ENCODE measurements at places on chromosomes 3 and 15.

- DNase-seq = no peak
Measured at GRCh38 chr3:150062492-150062891, 91.8 kb upstream of the PFN2 start.

DNA sequence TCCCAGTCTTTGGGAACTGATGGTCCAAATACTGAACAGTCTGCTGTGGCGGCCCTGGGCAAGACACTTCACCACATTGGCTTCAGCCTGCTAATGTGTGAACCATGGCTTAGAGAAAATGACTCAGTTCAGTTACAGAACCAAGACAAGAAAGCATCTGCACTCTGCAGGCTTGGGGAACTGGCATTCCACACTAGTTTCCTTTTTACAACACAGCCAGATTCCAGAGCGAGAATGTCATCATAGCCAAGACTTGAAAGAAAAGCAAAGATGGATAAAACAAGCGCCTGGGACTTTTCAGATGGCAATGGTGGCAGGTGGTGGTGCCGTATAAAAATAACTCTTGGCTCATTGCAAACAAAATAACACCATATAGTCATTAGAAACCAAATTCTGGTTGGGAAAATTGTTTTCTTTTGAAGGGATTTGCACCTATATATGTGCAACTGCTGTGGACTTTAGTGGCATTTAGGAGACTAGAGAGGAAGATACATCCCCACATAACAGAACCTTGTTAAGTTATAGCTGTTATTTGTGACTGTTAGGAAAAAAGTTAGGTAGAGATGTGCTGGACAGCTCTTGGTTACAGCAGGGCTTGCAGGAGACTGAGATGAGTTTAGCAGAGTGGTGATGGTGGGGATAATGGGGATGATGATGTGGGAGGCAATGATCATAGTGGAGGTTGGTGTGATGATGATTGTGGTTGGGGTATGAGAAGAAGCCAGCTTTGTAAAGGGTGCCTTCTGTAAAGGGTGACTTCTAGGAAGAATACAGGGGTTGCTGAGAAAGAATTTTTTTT lies 273.6 kb downstream of the THRB start:
- DNase-seq = no peak

GRCh38 chr15:50880206-50880605 lies 28.3 kb upstream of the AP4E1 start:
- no peak for DNase-seq

DNA sequence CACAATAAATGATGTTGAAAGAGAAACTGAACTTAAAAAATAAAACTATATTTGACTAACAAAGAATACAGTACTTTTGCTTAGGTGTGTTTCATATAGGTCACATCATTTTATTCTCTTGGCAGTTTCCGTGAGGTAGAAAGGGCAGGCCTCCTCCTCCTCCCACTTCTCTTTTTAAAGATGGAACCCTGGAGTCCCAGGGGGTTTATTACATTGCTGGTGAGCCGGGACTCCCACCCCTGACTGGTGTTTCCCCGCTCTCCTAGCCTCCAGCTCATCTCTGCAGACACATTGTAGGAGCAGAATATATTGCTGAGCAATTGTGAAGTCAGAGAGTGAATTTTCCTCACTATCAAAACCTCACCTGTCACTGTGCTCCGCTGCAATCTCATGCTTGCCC lies 30.0 kb downstream of the ZDHHC23 start:
- DNase-seq = no peak

DNA sequence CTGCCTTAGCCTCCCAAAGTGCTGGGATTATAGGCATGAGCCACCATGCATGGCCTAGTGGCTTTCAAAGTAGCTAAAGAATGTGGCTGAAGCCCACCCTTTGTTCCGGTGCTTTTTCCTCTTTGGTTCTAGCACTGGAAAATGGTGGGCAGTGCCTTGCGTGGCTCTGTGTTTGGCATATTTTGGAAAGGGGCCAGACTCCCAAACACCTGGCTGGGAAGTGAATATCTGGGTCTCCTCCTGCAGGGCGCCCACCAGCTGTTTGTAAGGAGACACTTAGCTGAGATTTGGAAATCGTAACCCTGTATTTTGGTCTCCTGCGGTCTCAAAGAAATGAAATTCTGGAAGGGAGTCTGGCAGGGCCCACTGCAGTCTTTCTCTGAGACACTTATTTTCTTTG lies 336.4 kb downstream of the IL20RB start:
- no peak for DNase-seq

DNA sequence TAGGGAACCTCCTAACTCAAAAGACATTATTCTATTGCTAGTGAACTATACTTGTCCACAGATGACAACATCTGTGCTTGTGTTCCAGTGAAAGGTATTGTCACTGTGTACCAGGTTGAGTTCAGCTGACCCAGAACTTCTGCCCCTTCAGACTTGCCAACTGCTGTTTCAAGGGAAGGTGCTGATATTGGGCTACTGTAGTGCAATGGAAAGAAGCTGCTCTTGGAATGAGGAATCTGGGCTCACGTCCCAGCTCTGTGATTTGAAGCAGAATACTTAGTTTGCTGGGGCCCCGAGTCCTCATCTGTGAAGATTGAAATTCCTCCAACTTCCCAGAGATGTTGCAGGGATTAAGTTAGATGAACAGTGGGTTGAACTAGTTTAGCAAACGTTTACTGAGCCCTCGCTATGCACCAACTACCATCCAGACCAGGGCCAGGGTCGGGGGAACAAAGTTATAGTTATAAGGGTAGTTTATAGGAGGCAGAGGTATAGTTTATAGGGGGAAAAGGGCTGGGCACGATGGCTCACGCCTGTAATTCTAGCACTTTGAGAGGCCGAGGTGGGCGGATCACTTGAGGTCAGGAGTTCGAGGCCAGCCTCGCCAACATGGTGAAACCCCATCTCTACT lies 15.9 kb upstream of the UMPS start:
- no peak for DNase-seq

- no peak for DNase-seq
Measured at GRCh38 chr3:28151207-28151550, 90.2 kb upstream of the CMC1 start.

GRCh38 chr3:18112674-18113375 lies 312.3 kb downstream of the SATB1 start:
- DNase-seq = no peak

DNA sequence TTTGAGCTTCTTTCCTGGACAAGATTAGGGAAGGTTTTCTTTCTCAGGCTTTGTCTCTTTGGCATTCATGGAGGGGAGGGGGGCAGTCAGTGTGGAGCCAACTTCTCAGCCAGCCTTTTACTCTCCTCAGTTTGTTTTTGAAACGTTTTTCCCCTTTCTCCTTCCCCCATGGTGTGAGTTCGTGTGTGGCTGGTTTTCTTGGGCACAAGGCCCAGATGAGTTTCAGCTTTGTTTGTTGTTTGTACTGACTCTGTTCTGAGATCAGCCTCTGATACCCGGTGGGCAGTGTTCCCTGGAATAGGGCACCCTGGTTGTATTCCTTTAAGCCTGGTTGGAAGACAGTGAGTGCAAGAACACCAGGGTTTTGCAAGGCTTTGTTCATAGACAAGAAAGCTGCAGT lies 168.2 kb upstream of the RARB start:
- DNase-seq = no peak

DNA sequence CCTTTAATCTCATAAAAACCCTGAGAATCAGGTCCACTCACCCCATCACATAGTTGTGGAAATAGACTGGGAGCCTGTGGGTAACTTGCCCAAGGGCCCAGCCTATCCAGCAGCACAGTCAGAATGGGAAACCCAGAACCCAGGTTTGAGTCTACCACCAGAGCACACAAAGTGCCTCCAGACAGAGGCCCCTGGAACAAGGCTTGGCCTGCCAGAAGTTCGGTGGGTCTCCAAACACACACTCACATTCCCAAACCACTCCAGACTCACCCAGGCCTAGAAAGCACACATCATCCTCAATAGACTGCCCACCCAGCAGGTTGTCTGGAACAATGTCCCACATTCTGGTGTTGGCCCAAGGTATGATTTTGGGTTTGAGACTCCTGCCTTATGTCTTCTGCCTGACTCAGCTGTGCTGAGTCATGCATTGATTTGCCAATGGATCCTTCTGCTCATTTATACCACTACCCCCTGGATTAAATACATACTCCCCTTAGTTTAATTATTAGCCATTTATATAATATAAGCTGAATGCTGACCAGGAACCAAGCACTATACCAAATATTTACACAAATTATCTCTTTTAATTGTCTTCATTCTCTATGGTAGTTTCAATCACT lies 4.5 kb downstream of the SLC12A8 start:
- no peak for DNase-seq

GRCh38 chr15:31001702-31002101 lies 10.3 kb upstream of the MTMR10 start:
- no peak for DNase-seq

GRCh38 chr3:123712077-123712860 lies 127.4 kb upstream of the HACD2 start:
- DNase-seq = no peak

- DNase-seq = no peak
Measured at GRCh38 chr3:54875596-54876268, 52.1 kb downstream of the LRTM1 start.

GRCh38 chr3:123584284-123584987 lies 417 bp downstream of the HACD2 start:
- no peak for DNase-seq

DNA sequence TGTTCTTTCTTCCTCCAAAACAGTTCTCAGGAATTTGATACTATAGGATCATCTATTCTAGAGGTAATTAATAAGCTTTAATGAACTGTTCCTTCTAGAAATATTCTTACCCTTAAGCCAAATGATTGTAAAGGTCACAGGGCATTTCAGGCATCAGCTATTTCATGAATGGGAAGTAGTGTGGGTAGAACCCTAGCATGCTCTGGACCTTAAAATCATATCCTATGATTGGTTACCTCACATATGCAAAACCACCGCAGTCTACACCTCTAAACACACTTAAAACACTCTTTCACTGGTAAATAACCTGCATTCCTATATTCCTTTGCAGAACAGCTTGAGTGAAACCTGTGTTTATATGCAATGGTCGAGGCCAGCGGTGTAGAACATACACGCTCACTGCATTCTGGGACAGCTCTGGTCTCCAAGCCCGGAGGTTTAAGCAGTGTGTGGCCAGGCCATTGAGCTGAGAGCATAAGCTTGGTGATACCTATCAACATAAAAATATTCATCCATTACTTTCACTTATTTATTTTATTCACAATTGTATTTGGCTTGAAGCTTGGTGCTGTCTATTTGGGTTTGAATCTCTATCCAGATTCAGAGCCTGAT lies 87.7 kb upstream of the RASGRP1 start:
- DNase-seq = no peak

DNA sequence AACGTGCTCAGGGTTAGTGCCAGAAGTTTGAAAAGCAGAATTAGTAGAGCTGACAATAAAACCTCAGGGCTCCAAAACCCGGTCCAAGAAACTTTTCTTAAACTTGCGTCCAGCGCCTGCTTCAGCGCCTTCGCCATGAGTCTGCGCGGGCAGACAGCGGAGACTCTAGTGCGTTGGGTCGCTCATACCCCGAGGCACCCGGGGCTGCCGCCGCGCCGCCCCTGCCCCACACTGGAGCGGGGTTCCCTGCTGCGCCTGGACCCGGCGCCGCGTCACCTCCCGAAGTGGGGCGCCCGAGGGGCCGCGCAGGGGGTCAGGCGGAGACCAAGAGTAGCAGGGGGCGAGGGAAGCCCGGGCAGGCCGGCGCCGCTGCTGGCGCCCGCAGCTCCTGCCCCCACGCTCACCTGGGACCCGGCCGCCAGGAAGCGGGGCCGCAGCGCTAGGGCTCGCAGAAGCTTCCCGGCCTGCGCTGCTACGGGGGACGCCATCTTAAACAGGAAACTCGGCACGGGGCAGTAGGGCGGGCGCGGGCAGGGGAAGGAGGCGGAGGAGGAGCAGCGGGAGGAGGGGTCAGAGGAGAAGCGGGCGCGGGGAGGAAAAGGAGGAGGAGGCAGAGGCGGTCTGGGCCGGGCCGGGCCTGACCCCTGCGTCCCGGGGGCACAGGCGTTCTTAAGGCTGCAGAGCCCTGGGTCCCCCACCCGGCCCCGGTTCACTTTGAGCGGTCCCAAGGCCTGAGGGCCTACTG lies at the start of gene SUCLG2:
Gene SUCLG2, minus strand, starts transcription at position 514 of the 745 bp plus-strand sequence. Its CDS starts 26 bp downstream, at position 488.
- DNase-seq = peak; percentile 87

DNA sequence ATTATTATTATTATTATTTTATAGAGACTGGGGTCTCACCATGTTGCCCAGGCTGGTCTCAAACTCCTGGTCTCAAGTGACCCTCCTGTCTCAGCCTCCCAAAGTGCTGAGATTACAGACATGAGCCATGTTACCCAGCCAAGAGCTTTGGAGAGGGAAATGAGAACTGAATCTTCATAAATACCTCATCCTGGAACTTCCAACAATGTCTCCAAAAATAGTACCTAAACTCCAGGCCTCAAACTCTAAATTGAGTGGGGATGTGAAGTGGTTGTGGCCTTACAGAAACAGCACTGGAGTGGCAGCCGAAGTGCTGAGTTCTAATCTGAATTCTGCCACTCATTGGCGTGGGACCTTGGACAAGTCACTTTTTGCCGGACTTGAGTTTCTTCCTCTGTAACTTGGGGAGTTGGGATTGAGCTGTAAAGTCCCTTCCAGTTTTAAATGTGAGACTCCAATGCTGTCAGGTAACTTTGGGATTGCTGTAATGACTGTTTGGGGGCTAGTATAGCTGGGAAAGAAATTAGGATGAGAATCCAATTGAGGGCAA lies 10.0 kb upstream of the SRP14 start:
- DNase-seq = no peak

GRCh38 chr3:132020058-132020457 lies 14.8 kb downstream of the CPNE4 start:
- no peak for DNase-seq

DNA sequence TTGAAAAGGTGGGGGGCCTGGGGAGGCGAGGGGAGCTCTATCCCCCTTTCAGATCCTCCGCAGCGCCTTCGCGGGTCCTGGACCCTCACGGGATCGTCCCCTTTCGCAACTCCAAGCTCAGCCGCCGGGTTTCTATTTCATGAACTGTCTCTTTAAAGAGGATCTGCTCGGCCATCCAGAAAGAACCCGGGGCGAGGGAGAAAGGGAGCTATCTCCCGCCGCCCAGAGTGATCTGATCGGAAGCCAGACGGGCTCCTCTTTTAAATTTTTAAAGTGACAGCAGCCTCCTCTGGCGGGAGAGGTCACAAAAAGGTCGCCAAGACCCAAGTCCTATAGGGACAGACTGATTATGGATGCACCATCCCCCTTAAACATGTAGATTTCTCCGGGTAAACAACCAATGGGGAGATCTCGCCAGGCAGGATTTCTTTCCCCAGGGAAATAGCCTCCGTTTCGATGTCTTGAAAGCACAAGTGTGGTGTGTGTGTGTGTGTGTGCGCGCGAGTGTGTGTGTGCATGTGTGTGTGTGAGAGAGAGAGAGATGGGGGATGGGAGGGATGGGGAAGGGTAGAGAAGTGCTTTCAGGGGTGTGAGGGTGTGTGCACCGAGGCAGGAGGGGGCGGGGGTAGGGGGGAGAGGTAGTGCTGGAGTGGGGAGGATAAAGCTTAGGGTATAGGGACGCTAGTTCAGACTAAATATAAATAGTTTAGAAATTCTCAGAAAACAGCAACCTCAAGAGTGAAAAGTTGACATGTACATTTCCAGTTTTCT lies 516.1 kb downstream of the MECOM start:
- DNase-seq = peak; percentile 76

DNA sequence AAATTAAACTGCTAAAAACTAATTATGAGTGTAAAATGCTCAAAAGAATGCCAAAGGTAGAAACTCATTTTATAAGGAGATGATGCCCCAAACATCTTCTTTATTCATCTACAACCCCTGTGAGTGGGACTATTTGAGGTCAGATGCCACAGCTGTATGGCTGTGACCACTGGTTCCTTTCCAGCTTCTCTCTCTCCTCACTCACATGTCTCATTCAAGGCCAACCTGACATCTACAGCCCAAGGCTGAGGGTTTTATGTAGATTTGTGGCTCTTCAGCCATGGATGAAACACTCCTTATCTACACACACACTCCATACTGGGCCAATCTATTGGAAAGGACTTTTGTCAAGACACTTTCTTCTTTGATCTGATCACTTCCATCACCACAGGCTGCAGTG lies 231.3 kb downstream of the KCNMB2 start:
- DNase-seq = no peak

Measured in erythroblast (primary cell).